Hematopoietic multipotent progenitor cell treated with erythropoietin and hydrocortisone succinate and interleukin-3 and kit ligand, for 15 days (in vitro differentiated cells): ENCODE measurements at places on chromosomes 3 and 15.

DNA sequence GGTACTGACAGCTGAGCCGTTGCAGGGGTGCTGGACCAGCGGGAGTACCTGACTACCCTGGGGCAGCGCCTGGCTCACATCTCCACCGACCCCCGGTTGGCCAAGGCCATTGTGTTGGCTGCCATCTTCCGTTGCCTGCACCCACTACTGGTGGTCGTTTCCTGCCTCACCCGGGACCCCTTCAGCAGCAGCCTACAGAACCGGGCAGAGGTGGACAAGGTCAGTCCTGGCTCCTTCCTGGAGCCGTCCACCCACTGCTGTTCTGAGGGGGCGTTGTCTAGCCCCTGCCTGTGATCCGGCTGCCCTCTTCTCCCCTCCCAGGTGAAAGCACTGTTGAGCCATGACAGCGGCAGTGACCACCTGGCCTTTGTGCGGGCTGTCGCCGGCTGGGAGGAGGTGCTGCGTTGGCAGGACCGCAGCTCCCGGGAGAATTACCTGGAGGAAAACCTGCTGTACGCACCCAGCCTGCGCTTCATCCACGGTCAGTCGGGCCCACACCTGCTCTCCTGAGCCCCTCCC is 45.7 kb downstream of the DHX30 start:
- no peak for DNase-seq

- no peak for DNase-seq
Observed at GRCh38 chr15:29937956-29938355, 115.7 kb upstream of the TJP1 start.

DNA sequence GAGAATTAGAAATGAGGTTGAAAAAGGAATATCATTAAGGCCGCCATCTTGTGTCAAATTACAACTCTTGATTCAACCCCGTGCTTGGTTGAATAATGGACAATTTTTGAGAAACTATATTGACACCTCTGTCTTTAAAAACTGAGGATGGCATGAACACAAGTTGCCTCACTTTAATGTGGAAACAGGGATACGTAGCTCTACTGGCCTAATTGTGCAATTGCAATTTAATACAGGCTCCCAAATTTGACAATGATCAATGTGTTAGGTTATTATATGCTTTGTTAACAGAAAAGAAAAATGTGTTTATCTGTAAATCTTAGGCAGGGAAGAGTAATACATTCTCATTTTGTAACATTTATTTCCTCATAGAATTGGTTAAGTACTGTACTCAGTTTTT is 77.1 kb upstream of the MCTP2 start:
- no peak for DNase-seq

GRCh38 chr3:64321747-64322146 is 96.5 kb upstream of the PRICKLE2 start:
- no peak for DNase-seq

DNA sequence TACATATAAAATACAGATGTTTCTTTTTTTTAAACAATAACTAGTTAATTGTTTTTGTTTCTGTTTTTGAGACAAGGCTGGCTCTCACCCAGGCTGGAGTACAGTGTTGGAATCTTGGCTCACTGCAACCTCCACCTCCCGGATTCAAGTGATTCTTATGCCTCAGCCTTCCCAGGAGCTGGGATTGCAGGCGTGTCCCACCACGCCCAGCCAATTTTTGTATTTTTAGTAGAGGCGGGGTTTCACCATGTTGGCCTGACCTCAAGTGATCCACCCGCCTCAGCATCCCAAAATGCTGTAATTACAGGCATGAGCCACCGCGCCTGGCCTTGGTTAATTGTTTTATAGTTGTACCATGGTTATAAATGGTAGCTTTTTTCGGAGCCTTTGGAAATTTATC is 72.3 kb downstream of the PIAS1 start:
- no peak for DNase-seq

DNA sequence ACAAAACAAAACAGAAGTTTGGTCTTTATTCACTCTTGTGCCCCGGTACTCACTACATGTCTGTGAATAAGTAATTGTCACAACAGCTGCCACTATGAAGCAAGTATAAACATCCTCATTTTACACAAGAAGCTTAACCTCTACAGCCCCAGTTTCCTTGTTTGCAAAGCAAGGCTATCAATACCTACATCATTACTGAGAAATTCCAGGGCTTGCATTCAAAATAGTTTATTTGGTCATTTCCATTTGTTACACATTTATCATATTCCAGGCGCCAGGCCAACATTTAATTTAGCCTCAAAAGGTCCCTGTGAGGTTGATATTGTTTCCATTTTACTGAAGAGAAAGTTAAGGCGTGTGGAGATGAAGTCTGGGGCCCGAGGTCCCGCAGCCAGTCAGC is 161.4 kb upstream of the LRTM1 start:
- DNase-seq, result no peak
